Heart left ventricle (tissue), 16 donors: ENCODE measurements at places on chromosomes 3 and 15. TPM values are rescaled to one million over a fixed set of nuclear protein-coding genes. Genes with fewer than 3 reads are reported as not detected.
A peak's percentile ranks its signal among the peaks of the same experiment; 100 is the strongest.

MRPS22 gene
- polyA plus RNA-seq: 110 TPM

IL12A gene
- 1.1 TPM for polyA plus RNA-seq

LRRC31 gene
- not detected for polyA plus RNA-seq

ISLR gene
- polyA plus RNA-seq: 9.1 TPM

RARRES1 gene
- 8.9 TPM for polyA plus RNA-seq

SLC22A13 gene
- 0.23 TPM for polyA plus RNA-seq

CNTN3 gene
- polyA plus RNA-seq: 2.7 TPM

MYLK gene
- polyA plus RNA-seq: 9.4 TPM

OR5K2 gene
- not detected for polyA plus RNA-seq

TM4SF4 gene
- not detected for polyA plus RNA-seq

NSUN3 gene
- 7.2 TPM for polyA plus RNA-seq

GP9 gene
- not detected for polyA plus RNA-seq

TLR9 gene
- 0.23 TPM for polyA plus RNA-seq

RARB gene
- 6.9 TPM for polyA plus RNA-seq

- H3K4me1 ChIP-seq: no peaks in the 10 kb centered on the region
- DNase-seq: no peak
- no peaks in the 10 kb centered on the region for H3K27me3 ChIP-seq
- H3K27ac ChIP-seq: no peak overlapping the region
- no peaks in the 10 kb centered on the region for H3K36me3 ChIP-seq
These were observed 465.9 kb upstream of the DPPA4 start for GRCh38 chr3:109803274-109803673.

- peaks cover 30% of the 10 kb centered on the region for H3K4me1 ChIP-seq
- H3K27me3 ChIP-seq: no peaks in the 10 kb centered on the region
- H3K27ac ChIP-seq: no peak overlapping the region
- H3K4me3 ChIP-seq: no peak overlapping the region
- DNase-seq: no peak
- H3K36me3 ChIP-seq: no peaks in the 10 kb centered on the region
These were observed 553.2 kb upstream of the TBL1XR1 start for GRCh38 chr3:177750436-177750835.

DNA sequence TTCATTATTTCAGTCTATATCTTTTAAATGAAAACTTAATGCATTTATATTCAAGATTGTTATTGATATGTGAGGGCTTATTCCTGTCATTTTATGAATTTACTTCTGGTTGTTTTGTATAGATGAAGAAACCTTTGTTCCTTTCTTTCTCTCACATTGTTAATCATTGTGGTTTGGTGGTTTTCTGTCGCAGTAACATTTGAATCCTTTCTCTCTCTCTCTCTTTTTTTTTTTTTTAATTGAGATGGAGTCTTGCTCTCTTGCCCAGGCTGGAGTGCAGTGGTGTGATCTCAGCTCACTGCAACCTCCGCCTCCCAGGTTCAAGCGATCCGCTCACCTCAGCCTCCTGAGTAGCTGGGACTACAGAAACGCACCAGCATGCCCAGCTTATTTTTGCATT lies 22.1 kb downstream of the AGBL1 start:
- H3K4me1 ChIP-seq: no peaks in the 10 kb centered on the region
- no peak overlapping the region for H3K27ac ChIP-seq
- H3K36me3 ChIP-seq: no peaks in the 10 kb centered on the region
- no peak for DNase-seq

GRCh38 chr3:58647381-58648141 lies 19.0 kb downstream of the FAM3D start:
- no peak overlapping the region for H3K27ac ChIP-seq
- H3K4me3 ChIP-seq: no peak overlapping the region
- H3K4me1 ChIP-seq: no peaks in the 10 kb centered on the region
- H3K36me3 ChIP-seq: no peaks in the 10 kb centered on the region
- H3K27me3 ChIP-seq: no peaks in the 10 kb centered on the region

DNA sequence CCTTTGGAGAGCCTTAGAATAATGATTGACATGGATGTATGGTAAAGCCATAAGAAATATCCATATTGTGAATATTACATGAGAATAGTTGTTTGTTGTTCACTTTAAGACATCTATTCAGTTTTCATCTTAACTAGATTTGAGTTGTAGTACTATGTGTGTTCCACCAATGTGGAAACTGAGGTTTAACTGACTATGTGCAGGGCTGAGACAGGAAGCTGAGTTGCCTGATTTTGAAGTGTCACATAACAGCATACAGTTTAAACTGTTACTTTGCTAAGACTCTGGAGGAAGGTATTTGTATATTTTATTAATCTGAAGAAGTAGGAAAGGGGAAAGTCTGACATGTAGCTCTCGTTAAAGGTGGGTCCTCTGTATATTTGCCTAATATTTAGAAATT lies 2.1 kb downstream of the ECT2 start:
- no peak for DNase-seq
- no peaks in the 10 kb centered on the region for H3K36me3 ChIP-seq
- no peak overlapping the region for H3K27ac ChIP-seq

DNA sequence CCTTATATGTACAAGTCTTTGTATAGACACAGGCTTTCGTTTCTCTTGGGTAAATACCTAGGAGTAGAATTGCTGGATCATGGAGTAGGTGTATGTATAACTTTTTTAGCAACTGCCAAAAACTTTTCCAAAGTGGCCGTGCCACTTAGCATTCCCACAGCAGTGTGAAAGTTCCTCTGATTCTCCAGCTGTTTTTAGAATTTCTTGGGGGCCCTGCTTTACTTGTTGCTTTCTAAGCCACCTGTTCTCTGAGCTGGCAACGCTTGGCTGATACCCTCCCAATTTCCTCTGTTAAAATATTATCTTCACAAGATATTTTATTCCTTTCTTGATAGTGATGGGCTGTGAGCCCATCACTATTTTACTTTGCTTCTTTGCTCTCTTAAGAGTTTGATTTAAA lies 19.2 kb downstream of the LIMD1 start:
- H3K27me3 ChIP-seq: no peaks in the 10 kb centered on the region
- peaks cover 68% of the 10 kb centered on the region for H3K4me1 ChIP-seq
- H3K4me3 ChIP-seq: no peak overlapping the region
- H3K36me3 ChIP-seq: no peaks in the 10 kb centered on the region
- no peak for DNase-seq
- no peak overlapping the region for H3K27ac ChIP-seq

- H3K4me1 ChIP-seq: peaks cover 27% of the 10 kb centered on the region
- H3K27me3 ChIP-seq: no peaks in the 10 kb centered on the region
- peaks cover 33% of the 10 kb centered on the region for H3K36me3 ChIP-seq
- DNase-seq: peak; percentile 57
- H3K4me3 ChIP-seq: peak overlapping the region; percentile 82
- peak overlapping the region; percentile 98 for H3K27ac ChIP-seq
These were observed 658 bp downstream of the EOGT start for GRCh38 chr3:69012800-69013252.

GRCh38 chr15:55434989-55435825 lies 26.9 kb downstream of the PIERCE2 start:
- H3K4me1 ChIP-seq: no peaks in the 10 kb centered on the region
- H3K4me3 ChIP-seq: no peak overlapping the region
- no peak for DNase-seq
- H3K27me3 ChIP-seq: no peaks in the 10 kb centered on the region

- H3K27ac ChIP-seq: no peak overlapping the region
- no peak overlapping the region for H3K4me3 ChIP-seq
- no peaks in the 10 kb centered on the region for H3K27me3 ChIP-seq
These were observed 1.1 kb downstream of the SH2D7 start for GRCh38 chr15:78093242-78094020.

DNA sequence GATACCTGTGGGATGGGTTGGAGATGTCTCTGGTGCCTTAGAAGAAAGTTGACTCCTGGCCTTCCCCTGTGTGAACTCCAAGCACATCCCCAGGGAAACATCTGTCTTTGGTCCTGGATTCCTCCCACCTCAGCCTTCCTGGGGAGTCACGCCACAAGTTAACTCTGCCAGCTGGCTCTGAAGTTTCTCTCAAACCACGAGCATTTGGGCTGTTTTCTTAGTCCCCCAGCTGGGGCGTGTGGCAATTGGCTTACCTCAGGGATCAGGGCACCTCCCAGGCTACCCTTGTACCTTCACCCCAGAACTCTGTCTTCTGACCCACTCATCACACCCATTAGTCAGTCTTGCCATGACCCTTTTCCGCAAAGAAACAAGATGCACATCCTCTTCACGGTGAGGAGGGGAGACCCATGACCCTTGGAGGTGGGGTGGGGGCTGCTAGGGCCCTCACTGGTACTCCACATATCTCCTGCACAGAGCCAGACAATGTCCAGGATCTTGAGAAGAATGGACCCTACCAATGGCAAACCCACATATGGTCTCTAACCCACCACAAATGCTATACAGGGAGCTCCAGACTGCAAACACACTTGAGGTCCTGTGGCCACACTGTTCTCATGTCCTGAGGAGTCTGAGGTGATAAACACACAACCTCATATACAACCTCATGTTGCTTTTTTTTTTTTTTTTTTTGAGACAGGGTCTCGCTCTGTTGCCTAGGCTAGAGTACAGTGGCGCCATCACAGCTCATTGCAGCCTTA lies 3.9 kb downstream of the NEIL1 start:
- H3K4me1 ChIP-seq: peaks cover 11% of the 10 kb centered on the region
- no peaks in the 10 kb centered on the region for H3K27me3 ChIP-seq
- peak; percentile 12 for DNase-seq
- no peak overlapping the region for H3K4me3 ChIP-seq

- no peaks in the 10 kb centered on the region for H3K4me1 ChIP-seq
- H3K36me3 ChIP-seq: no peaks in the 10 kb centered on the region
- no peak overlapping the region for H3K4me3 ChIP-seq
- H3K27me3 ChIP-seq: no peaks in the 10 kb centered on the region
- DNase-seq: no peak
These were observed 316.1 kb upstream of the TMCO5A start for GRCh38 chr15:37618353-37618752.

DNA sequence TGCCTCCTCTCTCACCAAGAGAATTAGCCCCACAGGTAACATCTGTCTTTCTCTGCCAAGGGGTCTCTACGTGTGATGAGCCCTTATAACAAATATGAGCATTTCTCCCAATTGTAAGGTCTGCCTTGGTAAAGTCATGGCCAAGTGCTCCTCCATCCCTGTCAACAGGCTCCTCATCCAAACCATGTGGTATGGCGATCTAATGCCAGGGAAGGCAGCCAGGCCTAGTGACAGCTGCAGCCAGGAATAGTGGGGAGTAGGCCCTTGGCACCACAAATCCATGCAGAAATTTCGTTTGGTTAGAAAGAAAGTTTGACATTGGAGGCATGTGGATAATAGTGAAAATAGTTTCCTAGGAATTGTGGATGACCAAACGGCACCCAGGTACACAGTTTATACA lies 4.7 kb upstream of the LRTM1 start:
- H3K4me1 ChIP-seq: no peaks in the 10 kb centered on the region
- no peaks in the 10 kb centered on the region for H3K27me3 ChIP-seq
- peak; percentile 27 for DNase-seq
- no peak overlapping the region for H3K27ac ChIP-seq

DNA sequence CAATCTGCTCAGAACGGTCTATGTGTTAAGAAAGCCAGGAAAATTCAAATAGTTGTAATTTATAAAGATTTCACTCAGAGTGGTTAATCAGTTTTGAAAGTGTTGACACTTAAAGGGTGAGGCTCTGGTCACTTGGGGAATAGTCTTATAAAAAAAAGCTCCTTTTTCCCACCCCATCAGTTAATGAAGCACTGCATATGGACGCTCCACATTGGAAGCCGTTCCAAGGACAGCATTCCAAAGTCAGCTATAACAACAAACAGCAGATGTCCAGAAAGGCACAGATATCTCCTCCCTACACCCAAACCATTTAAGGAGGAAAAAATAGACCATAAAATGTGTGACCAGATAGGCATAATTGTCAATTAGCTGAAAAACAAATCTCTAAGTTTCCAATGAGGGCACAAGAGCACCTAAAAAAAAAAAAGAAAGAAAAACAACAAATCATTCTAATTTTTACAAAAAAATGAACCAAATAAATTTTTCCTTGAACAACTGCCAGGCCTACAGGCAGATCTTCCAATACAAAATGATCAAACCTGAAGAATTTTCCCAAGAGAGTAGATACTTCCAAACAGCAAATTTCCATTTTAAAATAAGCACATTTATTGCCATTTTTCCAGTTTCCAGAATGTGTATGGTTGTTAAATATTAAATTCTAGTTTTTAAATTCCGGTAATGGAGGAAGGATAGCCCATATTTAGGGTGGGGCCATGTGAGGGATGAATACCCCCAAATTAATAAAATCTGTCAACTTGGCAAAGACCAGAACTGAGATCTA lies 198.3 kb downstream of the ERC2 start:
- no peak for DNase-seq
- H3K27ac ChIP-seq: no peak overlapping the region
- H3K4me1 ChIP-seq: no peaks in the 10 kb centered on the region

- H3K27me3 ChIP-seq: no peaks in the 10 kb centered on the region
- H3K36me3 ChIP-seq: no peaks in the 10 kb centered on the region
- no peak overlapping the region for H3K27ac ChIP-seq
- no peak overlapping the region for H3K4me3 ChIP-seq
- DNase-seq: no peak
These were observed 95.6 kb upstream of the THRB start for GRCh38 chr3:24589931-24590880.

DNA sequence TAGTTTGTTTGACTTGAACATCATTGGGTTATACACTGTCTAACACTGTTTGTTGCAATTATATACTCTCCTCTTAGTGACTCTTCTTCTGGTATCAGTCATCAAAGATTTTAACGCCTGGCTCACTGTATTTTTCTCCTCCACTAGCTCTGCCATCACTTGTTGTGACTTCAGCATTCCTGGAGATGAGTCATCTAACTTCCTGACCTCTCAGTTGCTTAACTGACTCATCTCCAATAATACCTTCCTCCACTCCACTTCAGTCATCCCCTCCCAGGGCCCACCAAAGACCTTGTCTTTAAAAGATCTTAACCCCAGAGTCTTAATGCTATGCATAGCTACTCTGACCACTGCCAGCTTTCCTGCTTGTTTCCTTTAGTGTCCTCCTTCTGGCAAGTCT lies 28.6 kb upstream of the CLSTN2 start:
- no peaks in the 10 kb centered on the region for H3K4me1 ChIP-seq
- H3K27me3 ChIP-seq: no peaks in the 10 kb centered on the region
- no peaks in the 10 kb centered on the region for H3K36me3 ChIP-seq

GRCh38 chr3:12782172-12782815 lies 14.2 kb upstream of the CAND2 start:
- DNase-seq: no peak
- no peaks in the 10 kb centered on the region for H3K27me3 ChIP-seq
- no peak overlapping the region for H3K4me3 ChIP-seq
- H3K4me1 ChIP-seq: no peaks in the 10 kb centered on the region
